Muscle of back (tissue), 13 donors: ENCODE measurements at places on chromosomes 13 and 19. TPM values are rescaled to one million over a fixed set of nuclear protein-coding genes. Genes with fewer than 3 reads are reported as not detected.

- no peak for DNase-seq
These were observed 148.6 kb upstream of the SOX21 start for GRCh38 chr13:94860981-94861407.

DNA sequence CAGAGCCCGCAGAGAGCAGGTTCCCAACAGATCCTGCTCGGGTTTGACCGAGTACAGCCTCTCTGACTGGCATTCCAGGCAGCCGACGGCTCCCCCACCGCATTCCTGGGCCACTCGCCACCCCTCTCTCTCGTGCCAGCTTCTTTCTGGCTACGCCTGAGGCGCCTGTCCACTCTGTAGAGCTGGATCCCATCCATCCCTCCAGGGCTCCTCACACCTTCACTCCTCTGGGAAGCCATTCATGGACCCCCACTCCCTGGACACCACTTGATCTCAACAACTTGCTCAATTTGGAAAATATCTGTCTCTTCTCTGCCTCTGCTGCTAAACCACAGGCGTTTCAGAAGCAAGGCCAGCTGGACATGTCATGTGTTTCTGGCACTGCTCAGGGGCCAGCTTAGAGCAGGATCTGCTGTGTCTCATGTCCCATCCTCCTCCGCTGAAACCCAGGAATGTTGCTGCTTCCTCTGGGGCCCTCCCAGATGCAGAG, 30.6 kb upstream of the ATP1A3 start:
- peak; percentile 63 for DNase-seq

- peak; percentile 81 for DNase-seq
These were observed 1.7 kb downstream of the UBXN6 start for GRCh38 chr19:4455719-4456475.

GRCh38 chr19:1146412-1146699, 27.7 kb downstream of the SBNO2 start:
- DNase-seq = no peak

DNA sequence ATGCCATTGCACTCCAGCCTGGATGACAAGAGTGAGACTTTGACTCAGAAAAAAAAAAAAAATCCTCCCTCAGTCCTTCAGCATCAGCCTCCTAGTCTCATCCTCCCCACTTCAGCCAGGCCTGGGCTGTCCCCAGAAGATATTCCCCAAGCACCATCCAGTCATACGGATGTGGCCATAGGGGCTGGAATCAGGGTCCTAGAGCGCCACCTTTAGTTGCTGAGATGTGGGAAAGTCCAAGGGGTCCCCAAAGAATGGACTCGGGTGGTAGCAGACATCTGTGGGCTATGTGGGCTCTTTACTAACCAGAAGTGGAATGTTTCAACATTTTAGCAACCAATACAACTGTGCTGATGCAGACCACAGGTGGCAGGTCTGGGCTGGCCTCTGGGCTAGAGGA, 3.1 kb upstream of the TYROBP start:
- no peak for DNase-seq

The CYP4F11 gene
- polyA plus RNA-seq = 0.12 TPM

The KLK14 gene
- not detected for polyA plus RNA-seq

DNA sequence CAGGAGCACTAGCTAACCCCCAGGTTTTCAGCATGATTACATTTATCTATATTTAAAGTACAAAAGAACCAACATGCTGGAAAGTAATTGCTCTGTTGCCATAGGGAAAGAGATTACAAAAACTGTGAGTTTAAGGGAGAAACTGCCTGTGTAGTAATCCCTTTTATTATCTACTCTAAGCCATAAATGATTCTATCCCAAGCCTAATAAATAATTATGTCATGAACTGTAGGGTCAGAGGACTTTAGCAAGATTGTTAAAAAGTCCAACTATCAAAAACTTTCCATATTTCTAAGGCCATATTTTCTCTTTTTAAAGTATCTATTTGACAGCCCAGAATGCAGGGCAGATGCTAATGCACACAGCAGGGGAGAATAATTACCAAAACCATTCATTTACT, 573.8 kb upstream of the MIR17HG start:
- no peak for DNase-seq

- DNase-seq = no peak
These were observed 2.2 kb upstream of the SPRYD7 start for GRCh38 chr13:49938314-49938713.

DNA sequence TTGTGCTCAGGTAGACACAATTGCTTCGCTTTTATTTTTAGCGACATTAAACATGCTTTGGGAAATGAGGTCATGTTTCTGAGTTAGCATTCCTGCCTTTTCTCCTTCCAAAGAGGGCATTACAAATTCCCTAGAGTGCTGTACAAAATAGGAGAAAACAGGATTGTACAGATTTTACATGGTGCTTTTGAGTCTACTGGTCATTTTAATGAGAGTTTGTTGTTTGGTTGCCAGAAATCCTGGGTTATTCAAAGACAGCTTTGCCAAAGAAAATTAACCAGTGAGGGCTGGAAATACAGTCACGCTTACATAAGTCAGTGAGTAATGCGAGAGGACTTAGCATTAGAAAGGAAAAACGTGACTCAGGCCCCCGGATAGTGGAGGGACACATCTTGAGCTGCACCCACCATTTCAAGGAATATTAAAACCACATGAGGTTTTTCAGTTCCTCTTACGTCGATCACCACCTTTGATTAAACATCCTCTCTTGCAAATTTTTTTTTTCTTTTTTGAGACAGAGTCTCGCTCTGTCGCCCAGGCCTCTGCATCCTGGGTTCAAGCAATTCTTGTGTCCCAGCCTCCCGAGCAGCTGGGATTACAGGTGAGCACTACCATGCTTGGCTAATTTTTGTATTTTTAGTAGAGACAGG, 55.4 kb downstream of the SACS start:
- DNase-seq = peak; percentile 71

DNA sequence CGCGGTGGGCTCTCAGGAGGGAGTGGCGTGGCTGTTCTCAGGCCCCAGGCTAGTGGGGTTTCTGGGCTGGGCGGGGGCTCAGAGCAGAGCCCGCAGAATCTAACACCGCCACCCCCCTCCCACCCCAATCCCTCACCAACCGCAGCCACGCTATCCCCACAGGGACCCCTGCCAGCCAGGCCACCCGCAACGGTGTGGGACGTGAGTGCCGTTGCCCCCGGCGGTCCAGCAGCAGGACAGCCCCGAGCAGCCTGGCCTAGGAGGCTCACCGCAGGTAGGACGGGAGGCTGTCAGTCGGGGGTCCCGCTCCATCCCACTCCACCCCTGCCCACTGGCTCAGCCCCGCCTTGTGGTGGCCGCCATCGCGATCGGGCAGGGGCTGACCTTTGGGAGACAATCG, at the start of gene NTN5:
NTN5 (minus strand) TSS at position 24 of the 400 bp plus-strand sequence. CDS start 2,031 bp downstream, outside the sequence.
- no peak for DNase-seq
